ENCODE measurements at places on chromosomes 1 and 21.

DNA sequence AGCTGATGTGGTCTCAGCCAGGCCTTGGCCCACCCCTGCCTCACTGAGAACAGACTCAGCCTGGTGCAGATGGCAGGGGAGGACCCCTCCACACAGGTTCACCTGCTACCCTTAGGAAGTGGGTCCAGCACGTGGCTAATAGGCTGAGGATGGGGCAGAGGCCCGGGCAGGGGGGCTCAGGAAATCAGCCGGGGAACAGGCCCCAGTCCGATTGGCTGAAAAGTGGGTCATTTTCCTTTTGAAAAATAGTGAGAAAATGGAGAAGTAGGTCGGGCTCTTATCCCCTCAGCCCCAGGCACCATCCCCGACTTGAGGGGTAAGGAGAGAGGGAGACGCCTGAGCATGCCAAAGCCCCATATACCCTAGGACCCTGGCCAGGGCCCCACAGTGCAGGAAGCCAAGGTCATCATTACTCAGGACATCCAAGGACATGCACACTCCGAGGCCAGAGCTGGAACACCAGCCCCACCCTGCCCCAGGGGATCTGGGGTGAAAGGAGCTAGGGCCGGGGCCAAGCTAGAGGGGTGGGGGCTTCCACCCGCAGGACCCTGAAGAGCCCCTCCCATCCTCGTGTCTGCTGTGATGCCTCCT lies 11.0 kb downstream of the DLGAP3 start:
- no peak for DNase-seq

DNA sequence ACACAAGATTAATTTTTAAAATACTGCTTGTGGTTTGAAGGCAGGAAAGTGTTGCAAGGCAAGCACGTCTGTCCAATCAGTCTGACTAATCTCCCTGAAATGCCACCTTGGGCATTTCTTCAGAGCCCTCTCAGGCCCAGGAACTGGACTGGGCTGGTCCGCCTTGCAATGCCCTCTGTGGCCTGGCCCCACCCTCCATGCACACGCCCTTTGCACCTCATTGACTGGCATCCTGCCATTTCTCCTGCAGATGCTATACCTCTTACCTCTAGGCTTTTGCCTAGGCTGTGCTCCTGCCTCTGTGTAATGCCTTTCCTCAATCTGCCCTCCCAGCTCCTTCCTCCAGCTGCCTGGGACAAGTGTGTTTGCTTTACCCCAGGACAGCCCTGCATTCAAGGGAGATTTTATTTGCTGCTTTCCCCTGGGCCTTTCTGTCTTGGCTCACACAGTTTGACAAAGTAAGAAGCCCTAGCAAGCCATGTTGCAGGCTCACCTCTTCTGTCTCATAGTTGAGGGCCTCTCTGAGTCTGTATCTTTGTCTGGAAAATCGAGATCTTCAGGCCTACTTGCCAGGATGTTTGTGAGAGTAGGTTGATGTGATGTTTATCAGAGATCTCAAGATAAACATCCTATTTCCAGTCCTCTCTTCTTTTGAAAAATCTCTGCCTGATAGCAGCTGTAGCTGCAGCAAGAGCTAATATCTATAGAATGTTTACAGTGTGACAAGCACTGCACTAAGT lies 149.2 kb upstream of the JUN start:
- no peak for DNase-seq

DNA sequence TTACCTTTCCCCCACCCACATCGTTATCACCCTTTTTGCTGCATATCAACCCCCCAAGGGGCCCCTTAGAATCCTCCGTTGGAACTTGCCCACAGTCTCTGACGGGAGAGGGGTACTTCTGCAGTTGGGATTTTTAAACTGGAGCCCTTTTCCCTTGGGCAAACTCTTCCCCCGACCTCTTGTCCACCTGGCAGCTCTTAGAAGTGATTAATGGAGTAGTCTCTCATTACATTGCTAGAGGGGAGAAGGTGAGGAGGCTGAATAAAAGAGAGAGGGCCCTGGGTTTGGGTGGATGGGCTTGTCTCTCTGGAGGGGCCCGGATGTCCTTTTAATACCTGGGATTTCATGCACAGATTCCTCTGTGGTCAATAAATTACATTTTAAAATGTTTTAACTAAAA lies 27.2 kb upstream of the TSPAN2 start:
- no peak for DNase-seq

DNA sequence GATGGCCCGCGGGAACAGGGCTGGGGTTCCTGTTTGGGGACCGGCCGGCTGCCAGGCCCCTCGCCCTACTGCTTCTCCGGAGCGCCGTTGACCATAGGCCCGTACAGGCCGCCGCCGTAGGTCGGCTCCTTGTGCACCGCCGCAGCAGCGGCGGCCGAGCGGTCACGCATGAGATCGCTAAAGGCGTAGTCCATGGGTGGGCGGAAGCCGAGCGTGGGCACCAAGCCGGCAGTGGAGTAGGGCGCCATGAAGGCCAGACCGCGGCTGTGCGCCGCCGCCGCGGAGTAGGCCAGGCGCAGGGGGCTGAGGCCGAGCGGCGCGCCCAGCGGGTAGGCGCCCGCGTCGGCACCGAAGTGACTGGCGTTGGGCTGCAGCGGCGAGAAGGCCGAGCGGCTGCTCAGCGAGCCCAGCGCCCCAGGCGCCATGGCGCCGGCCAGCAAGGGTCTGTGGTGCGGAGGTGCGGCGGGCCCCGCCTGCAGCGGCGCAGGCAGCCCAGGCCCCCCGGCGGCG lies 4.6 kb downstream of the DMRTA2 start:
- DNase-seq, result no peak

DNA sequence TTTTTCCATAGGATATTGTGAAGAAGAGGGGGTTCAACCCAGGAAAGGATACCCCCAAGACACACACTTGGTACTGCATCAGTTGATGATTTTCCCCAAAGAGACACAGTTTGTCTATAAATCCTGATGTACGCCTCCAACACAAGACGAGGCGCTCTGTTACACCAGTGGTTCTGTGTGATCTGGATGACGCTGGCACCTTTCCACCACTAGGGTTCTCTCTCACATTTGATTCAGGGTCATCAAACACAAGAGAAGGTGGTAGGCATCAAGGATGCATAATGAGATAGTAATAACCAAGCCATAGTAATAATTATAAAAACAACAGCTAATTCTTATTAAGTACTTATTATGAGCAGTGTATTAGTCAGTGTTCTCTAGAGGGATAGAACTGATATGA lies 508.8 kb upstream of the ZP4 start:
- no peak for DNase-seq

GRCh38 chr1:179803104-179803503 lies 60.0 kb downstream of the FAM163A start:
- no peak for DNase-seq

- no peak for DNase-seq
These were observed 94.2 kb downstream of the PLXNA2 start for GRCh38 chr1:208149776-208150514.

DNA sequence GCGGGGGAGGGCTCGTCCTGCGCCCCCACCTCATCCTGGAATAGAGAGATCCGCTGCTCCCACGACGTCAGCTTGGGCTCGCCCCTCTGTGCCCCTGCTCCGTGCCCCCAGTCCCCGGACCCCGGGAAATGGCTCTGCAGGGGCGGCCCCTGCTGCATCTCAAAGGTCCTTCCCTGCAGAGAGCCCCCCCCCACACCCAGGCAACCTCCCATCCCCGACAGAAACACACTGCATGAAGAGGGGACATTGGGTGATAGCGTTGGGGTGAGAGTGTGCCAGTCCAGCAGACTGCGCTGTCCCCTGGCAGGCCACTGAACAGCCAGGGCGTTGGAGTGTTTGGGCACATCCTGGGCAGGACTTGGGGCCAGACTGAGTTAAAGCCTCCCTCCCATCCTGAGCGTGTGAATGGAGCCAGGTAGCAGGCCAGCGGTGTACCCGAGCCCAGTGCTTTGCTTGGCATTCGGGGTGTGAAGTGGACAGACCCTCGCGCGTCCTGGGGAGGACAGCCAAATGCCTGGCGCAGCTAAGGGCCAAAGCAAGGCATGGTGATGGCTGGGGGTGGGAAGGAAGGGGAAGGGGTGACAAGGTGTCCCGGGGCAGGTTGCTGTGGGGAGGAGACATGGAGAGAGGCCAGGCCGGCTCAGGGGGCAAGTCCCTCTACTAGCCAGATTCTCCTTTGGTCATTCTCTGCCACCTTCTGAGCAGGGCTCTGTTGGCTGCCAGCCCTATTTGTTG lies 633 bp upstream of the ETNK2 start:
- DNase-seq, result no peak

DNA sequence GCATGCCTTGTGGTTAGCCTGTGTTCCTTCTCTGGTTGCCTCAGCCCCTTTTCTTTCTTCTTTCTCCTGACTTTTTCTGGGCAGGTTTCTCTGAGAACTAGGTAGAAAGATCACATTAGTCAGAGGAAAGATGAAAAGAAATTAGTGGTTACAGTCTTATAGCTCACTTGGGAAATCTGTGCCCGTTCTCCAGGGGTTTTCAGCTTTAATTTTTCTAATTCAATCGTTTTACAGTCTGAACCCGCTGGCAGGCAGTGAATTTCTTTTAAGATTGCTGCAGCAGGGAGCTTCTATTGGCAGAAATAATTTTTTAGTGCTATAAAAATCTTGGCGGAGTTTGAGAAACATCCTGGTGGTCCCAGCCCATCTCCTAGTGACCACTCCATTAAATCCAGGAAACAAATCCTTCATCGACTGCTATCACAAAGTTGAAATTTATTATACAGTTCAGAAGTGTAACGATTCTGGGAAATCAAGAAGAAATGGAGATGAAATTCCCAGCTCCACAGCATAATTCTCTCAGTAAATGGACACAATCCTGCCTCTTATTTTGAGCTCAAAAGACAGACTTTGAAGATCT lies 113.1 kb downstream of the PCP4 start:
- no peak for DNase-seq

- no peak for DNase-seq
These were observed 43.0 kb downstream of the TMEM53 start for GRCh38 chr1:44631333-44631646.

GRCh38 chr1:179066471-179066870 lies 15.4 kb upstream of the TOR3A start:
- no peak for DNase-seq

DNA sequence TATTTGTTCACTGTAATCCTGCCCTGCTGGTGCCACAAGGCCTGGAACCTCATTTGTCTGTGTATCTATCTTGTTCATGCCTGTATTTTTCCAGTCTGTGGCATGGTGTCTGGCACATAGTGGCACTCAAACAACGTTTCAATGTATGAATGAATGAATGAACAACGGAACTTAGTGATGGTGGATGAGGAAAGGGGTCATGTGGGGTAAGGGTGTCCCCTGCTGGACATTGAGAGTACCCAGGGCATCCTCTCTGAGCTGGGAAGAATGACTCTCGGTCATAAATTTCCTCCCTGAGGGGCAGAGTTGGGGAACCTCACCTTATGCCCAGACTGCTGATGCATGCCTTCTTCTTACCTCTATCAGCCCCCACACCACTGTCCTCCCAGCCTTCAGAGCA lies 18.9 kb upstream of the ZNF683 start:
- no peak for DNase-seq

- DNase-seq, result no peak
These were observed 36.8 kb downstream of the GNG4 start for GRCh38 chr1:235612761-235613160.

DNA sequence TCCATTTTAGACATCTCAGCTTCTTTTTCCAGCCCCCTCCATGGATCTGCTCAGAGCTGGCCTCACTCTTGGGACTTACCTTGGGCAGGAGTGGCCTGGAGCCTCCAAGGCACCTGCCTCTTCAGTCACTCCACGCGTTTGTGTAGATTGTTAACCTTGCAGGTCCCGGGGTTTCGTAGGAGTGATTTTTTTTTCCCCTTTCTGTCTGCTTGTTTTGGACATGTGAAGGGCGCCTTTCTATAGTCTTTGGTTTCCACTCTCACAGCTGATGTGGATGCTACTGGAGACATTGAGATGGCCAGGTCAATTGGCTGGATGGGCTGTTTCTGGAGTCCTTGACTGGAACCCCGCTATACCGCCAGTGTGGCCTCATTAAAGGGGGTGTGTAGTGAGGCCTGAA lies 2.0 kb upstream of the SDHB start:
- no peak for DNase-seq

DNA sequence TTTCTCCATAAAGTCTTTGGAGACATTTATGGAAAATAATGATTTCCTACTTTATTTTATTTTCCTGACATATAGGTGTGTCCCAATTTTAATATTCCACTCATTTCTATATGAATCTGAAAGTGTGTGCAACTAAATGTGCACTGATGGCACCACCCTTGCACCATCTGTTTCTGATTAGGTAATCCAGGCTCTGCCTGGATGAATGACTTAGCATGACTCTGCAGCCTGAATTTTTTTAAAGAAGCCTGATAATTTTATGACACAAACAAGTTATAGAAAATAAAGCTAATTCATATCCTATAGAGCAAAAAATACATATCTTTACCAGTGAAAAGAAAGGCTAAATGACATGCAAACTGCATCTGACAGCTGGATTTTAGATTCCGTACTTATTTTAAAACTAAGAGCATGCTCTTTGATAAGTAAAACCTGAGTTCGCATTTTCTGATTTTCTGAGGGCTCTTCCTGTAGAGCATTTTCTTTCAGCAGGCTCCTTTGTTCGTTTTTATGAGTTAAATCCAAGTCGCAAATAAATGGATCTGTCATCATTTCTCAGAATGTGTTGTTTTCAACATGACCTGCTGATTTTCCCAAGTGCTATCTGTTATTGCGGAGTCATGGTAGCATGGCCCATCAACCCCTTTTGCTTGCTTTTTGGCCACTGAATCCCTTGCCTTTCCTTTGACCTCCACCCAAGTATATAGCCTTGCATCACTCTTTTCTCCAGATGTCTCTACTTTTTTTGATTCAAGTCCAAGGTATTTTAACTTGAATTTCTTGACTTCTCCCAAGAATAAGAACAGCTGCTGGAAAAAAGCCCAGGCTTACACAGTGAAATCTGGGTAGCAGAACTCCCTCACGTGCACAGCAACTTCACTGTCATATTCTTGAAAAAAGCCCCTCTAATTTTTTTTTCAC lies 52.8 kb upstream of the LYPLAL1 start:
- no peak for DNase-seq
